ENCODE measurements at places on chromosomes 2 and 18.

DNA sequence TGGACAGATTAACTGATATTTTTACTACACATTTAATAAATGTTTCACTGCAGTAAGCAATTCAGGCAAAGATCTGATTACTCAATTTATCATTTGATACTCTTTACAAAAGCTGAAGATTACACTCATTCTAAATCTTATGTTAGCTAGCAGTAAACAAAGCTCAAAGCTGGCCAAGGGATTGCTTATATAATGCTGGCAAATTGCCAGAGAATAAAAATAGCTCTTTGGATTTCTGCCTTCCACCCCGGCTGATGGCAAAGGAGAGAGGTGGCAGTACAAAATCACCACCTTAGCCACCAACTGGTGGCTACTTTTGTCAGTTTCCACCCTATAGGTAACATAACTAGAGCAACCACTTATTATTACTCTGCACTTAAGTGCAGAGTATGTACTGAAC, 320.5 kb downstream of the FSIP2 start:
- no peak for DNase-seq

DNA sequence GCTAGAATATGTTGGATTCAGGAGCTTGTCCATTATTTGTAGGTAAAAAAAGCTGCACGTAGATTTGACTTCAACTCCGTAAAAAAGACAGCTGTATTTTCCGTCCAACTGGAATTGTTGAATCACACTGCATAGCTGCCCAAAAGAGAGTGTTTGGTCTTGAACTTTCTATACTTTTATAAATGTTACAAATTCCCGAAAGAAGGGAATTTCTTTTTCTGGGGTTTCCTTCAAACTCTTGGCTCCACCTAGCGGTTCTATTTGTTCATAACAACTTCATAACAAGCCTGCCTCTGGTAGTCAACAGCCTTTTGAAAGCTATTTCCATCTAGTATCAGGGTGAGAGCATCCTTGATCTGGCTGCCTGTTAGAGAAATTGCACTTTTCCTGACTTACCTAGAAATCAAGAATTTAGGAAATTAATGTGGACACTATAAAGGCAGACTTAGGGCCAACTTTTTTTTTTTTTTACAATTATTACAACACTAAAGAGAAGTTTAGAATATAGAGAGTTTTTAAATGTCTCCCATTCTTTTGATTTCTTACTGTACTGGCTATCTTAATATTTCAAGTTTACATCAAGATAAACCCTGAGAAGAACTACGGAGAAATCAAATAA, 48.1 kb downstream of the TMEM185B start:
- peak; percentile 56 for DNase-seq

DNA sequence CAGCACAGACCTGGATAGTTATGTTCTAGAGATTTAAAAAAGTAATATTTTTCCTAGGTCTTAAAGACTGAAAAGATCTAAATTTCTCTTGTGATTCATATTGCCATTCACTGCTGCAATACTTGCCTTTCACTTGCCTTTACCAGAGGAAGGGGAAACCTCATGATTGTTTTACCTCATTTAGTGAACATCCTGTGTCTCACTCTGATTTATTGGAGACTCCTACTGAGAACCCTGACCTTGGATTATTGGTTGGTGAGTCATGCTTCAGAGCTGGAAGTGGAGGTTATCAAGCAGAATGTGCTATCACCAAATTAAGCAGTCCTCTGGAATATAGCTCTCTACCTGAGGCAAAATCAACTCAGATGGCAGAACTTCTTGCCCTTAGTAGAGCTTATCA, 500.5 kb downstream of the TSN start:
- no peak for DNase-seq

- DNase-seq: no peak
Measured at GRCh38 chr2:229096409-229097066, 174.5 kb downstream of the PID1 start.

DNA sequence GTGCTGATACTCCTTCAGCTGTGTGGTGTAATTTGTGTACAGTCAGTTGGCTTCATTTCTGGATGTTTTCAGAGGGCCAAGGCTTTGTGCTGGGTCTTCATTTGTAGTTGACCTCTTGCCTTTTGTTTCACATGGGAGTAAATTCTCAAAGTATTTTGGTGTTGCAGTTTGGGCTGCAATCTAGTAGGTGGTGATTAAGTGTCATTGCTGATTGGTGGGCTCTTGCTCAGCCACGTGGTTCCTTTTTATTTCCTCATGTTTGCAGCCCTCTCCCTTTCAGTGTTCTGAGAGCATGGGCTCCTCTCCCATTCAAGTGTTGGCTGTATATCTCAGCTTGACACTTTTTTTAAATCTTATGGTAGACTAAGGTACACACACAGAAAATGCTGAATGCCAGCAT, 96.8 kb downstream of the SNTG2 start:
- peak; percentile 10 for DNase-seq

GRCh38 chr18:13447621-13448334, 229.2 kb downstream of the LDLRAD4 start:
- DNase-seq: no peak

DNA sequence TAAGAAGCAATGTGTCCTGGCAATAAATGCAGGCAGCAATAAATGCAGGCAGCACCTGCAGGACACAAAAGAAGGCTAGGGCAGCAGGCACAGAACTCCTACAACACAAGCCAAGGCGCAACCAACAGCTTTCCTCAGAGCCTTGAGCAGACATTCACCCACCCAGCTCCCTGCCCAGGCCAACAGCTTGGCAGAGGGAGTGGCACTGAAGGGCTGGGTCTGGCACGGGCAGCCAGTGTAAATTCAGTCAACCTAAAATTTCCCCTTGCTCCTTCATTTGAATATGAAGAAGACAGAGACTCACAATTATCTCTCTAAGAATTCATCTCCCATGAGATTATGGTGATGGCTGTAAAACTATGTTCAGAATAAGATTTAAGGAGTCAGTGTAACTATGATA, 35.4 kb downstream of the AAK1 start:
- DNase-seq: no peak

- no peak for DNase-seq
Measured at GRCh38 chr2:21265752-21266151, 142.0 kb downstream of the TDRD15 start.

DNA sequence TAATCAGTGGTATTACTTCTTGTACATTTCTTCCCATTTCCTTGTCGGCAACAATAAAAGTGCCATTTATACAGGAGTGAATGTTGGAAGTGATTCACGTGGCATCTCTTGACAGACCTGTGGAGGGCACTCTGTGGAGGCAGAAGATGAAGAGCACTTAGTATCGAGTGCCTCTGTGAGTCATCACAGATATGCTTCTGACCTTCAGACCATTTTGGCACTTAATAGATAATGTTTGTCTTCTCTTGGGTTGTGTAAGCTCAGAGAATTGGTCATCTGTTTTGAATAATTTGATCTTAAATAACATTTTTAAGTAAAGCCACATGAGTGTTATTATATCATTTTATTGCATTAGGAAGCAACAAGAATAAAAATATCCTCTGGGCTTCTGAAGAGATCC, 305.5 kb downstream of the PTPRM start:
- DNase-seq: peak; percentile 54

- no peak for DNase-seq
Measured at GRCh38 chr2:230890646-230891045, 25.9 kb downstream of the ITM2C start.

GRCh38 chr2:238242731-238243495, 3.1 kb upstream of the HES6 start:
- no peak for DNase-seq

DNA sequence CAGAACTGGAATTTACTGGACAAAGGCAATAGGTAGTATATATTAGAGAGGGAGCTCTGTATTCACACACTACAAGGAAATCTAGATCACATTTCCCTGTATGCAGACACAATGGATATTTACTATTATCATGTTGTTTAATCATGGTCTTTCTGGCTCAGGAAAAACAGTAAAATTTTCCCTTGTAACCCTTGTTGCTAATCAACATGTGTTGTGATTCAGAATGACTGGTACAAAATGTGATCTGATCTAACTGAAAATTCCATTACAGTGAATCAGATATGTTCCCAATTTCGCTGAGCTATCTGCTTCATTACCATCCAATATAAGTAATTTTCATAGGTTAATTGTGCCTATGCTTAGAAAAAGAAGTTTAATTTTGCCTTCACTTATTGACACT, 1109.7 kb downstream of the LRP1B start:
- peak; percentile 83 for DNase-seq

DNA sequence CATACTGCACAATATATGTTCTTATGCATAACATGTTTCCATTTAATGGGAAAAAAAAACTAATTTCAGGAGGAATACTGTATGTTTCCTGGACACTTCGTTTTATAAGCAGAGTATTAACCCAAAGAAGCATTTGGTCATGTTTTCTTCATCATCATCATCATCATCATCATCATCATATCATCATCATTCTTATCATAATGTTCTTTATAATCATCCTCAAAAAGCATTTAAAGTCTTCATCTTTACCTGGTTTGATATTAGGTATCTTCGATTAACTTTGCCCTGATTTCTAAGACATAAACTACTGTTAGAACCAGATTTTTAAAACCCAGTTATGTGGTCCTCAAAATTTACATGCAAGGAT, 47.9 kb downstream of the ZEB2 start:
- DNase-seq: no peak

GRCh38 chr2:69345434-69345833, 41.6 kb downstream of the GFPT1 start:
- DNase-seq: no peak

DNA sequence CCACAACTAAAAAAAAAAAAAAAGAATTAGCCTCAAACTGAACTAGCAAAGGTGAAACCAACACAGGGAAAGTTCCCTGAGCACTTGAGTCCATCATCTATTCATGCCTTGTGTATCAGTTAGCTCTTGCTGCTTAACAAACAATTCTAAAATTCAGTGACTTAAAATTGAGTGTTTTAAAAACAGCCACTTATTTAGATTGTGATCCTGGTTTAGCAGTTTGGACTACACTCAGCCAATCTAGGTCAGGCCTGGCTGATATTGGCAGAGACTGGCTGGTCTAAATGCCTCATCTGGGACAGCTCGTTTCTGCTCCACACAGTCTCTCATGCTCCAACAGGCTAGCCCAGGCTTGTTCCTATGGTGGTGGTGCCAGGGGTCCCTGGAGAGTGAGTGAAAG, 247.9 kb downstream of the ATAD2B start:
- DNase-seq: no peak

- DNase-seq: peak; percentile 96
Measured at GRCh38 chr2:189393440-189394111, 47.7 kb upstream of the WDR75 start.

DNA sequence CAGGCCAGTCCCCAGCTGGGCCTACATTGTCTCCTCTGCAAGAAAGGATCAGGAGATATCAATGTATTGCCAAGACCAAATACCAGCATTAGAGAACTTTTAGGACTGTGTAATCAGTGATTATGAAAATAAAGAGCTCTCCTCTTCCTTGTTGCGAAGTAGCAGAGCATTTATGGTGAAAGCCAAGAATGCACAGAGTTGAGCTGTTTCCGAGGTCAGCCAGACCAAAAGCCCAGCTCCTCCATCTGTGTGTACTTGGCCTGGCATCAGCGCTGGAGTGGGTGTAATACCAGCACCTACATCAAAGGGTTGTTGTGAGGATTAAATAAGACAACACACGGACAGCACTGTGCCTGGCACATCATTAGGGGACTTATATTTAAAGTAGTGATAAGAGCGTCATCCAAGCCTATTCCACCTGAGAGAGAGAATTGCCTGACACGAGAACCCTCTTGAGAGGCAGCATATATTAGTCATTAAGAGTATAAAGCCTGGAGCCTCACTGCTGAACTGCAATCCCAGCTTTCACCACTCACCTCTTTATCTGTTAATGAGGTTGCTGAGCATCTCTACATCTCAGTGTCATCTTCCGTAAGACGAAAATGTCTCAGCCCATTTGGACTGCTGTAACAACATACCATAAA, 7.4 kb upstream of the SLC16A14 start:
- DNase-seq: no peak

DNA sequence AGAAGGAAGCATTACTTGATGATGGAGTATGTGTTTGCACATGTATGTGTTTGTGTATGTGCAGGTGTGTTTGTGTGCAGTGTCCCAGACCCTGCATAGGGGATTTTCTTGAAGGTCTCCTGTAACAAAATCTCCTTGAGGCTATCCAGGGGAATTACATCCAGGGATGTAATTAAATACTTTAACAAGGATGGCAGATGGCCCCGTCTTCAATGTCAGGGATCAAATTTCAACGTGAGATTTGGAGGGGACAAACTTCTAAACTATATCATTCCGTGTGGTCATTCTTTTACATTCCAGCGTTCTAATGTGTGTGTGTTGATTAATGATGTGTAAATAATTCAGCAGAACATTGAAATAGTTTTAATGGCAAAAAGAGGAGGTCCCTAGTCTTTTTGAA, 3.3 kb downstream of the UGT1A9 start:
- DNase-seq: no peak

- peak; percentile 65 for DNase-seq
Measured at GRCh38 chr2:197707316-197708213, 2.4 kb downstream of the MARS2 start.

DNA sequence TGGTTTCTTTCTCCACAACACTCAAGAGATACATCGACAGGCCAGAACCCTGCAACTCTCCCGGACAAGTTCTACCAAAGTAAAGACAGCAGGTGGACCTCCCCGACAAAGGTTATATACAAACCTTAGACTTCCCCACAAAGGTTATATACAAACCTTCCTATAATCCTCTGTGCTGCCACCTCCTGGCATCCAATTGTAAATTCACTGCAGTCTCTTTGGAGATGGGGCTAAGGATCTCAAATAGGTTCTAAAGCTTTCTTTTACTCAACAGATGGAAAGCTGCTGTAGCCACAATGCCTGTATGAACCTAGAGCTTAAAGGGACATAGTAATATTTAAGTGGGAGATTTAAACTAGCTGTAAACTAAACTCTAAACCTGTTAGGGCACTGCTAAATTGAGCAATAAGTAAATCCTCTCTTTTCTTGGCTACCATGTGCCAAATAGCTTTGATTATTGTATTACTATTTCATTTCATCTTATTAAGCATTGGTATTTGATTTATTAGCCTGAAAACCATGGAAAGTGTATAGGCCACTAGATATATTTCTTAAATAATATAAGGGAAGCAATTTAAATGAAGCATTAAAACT, 9.8 kb upstream of the MREG start:
- DNase-seq: peak; percentile 23

GRCh38 chr18:47250391-47251046, 941 bp downstream of the SKOR2 start:
- no peak for DNase-seq

- DNase-seq: no peak
Measured at GRCh38 chr18:43534511-43534910, 257.2 kb upstream of the SYT4 start.

- no peak for DNase-seq
Measured at GRCh38 chr2:11122380-11122779, 32.9 kb upstream of the SLC66A3 start.
